ENCODE measurements at places on chromosomes 4 and X.
A peak's percentile ranks its signal among the peaks of the same experiment; 100 is the strongest.

- DNase-seq: peak; percentile 56
Observed at GRCh38 chr4:56757261-56757746, 64.2 kb downstream of the SPINK2 start.

GRCh38 chrX:16910376-16910775 is 36.1 kb upstream of the REPS2 start:
- DNase-seq: no peak

- DNase-seq: no peak
Observed at GRCh38 chrX:139113708-139114107, 402.2 kb upstream of the FGF13 start.

- no peak for DNase-seq
Observed at GRCh38 chrX:20668550-20668949, 401.8 kb upstream of the RPS6KA3 start.

DNA sequence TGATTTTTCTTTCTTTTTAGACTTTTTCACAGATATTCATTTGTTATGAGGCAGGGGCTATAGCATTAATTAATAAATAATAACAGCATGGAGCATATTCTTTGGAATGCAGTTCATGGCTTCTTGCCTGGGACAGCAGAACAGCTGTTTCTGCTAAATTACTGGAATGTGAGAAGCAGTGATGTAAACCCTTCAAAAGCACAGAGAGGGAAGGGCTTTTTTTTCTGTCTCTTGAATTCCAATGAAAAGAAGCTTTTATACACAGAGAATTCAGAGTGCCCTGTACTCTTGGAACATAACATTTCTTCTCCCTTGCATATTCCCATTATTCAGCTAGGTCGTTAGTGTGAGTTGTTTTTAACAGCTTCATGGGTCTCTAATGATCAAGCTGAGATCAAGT is 28.5 kb upstream of the ANK2 start:
- no peak for DNase-seq

Data from HFF-Myc (cell line).